ENCODE measurements at places on chromosomes 12 and 14.

DNA sequence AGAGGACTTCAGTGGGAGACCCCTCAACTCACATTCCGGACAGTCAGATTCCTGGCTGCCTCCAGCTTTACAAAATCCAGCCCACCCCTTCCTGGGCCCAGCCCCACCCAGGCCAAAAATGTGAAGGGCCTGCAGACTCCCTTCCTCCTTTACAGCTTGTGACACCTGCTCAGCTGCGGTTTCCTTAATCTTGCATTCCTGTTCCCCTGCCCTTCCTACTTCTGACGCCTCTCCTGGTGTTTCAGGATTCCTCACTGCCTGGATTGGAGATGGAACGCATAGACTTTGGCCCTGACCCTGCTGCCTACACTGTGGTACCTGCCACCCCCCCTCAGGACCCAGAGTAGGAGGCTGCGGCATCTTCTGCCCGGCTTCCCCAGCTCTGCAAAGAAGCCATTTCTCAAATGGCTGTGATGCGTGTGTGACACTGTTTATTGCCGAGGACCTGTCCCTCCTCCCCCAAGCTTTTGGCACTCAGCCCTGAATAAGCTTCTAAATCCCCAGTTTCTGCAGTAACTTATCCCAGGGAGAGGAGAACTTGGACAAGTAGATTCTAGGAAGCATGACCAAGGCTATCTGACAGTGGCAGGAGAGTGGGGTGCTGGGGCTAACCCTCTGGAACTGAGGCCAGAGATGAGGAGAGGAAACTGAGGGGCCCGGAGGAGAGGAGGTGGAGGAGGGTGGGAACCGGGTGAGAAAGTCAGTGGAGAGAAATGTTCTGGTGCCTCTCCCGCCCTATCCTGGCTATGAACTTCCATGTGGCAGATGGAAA lies 24.9 kb upstream of the BCDIN3D start:
- no peak for DNase-seq

- peak; percentile 53 for DNase-seq
Observed at GRCh38 chr14:74514471-74514941, 20.9 kb downstream of the ISCA2 start.

GRCh38 chr12:92951006-92951405 lies 21.9 kb upstream of the EEA1 start:
- DNase-seq: no peak

DNA sequence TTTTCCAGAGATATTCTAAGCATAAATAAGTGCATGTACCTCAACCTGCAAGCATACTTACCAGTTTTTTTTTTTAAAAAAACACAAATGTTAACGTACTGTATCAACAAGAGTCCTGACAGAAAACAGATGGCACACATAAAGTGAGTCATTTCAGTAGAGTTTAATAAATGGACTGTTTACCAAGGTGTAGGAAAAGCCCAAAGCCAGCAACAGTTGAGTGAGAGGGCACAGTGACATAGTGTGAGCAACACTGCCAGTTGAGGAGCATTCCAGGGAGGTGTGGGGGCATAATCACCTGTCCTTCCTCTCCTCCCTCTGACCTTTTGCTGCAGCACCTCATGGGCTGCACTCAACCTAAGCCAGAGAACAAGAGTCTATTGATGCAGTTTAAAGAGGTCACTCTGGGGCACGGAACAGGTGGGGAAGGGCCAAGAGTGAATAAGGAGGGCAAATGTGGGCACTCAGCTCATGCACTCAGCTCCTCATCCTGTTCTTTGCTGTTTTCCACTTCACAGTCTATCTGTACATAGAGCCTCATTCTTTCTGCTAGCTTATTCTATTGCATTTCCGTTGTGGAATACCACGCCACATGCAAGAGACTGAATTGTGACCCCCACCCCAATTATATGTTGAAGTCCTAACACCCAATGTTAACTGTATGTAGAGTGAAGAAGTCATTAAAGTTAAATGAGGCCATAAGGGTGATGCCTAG lies 29.3 kb downstream of the DHRS2 start:
- no peak for DNase-seq

DNA sequence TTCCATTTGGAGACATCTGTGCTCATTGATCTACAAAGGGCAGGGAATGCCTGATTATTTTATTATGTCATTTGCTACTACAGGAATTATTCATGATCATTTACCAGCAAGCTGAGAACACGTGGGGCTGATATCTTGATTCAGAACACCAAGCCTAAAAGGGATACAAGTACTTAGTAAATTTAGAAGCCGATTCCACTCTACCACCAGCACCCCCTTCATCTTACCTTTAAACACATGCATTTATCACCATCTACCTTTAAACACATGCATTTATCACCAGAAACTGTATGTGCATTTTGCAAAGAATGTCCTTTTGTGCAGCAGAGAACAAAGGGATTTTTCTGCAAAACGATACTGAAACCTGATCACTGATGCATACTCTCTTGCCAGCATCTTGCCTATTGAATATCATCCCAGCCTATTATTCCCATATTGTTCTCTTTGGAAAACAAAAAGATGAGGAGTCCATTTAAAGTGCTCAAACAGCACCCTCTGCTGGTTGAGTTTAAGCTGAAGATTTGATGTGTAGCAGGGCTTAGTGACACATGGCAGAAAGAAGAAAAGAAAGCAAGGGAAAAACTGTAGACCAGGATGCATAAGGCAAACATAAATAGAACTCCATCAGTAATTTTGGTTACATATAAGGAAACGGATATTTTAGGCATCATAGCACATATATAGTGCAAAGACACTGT lies 132.6 kb upstream of the PLEKHG7 start:
- peak; percentile 42 for DNase-seq

GRCh38 chr14:63203618-63204406 lies 431 bp upstream of the RHOJ start:
- DNase-seq: peak; percentile 58

DNA sequence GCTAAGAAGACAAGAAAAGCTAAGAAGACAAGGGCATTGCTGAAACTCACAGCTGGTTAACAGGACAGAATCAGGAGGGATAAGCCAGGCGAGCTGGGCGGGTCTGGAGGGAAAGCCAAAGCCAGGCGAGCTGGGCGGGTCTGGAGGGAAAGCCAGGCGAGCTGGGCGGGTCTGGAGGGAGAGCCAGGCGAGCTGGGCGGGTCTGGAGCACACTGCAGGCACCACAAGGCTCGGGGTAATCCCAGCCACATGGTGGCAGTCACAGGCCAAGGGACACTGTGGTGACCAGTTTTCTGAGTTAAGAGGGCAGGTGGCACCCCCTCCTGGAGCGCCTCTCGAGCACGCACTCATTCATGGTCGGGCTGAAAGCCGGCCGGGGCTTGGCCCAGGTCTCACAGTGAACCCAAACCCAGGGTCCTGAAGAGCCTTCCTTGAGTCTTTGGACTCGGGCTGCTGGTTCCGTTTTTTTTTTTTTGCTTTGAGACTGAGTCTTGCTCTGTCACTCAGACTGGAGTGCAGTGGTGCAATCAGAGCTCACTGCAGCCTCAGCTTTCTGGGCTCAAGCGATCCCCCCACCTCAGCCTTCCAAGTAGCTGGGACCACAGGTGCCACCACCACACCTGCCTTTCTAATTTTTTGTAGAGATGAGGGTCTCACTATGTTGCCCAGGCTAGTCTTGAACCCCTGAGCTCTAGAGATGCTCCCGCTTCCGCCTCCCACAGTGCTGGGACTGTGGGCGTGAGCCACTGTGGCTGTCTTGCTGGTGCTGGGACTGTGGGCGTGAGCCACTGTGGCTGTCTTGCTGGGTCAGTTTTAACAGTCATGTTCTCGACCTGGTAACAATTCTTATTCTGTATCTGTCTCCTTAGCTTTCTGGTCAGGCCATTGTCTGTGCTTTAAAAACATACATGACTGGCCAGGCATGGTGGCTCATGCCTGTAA lies 40.2 kb downstream of the HSP90AA1 start:
- peak; percentile 48 for DNase-seq

GRCh38 chr12:1805441-1806081 lies 14.8 kb upstream of the LRTM2 start:
- no peak for DNase-seq
